ENCODE measurements at places on chromosomes 4 and X.
A peak's percentile ranks its signal among the peaks of the same experiment; 100 is the strongest.

- DNase-seq: no peak
Measured at GRCh38 chr4:93157986-93158385, 670.6 kb upstream of the ATOH1 start.

GRCh38 chr4:144202081-144202480 is 61.6 kb upstream of the GYPA start:
- DNase-seq: no peak

GRCh38 chr4:23235628-23236390 is 543.1 kb downstream of the GBA3 start:
- DNase-seq: no peak

DNA sequence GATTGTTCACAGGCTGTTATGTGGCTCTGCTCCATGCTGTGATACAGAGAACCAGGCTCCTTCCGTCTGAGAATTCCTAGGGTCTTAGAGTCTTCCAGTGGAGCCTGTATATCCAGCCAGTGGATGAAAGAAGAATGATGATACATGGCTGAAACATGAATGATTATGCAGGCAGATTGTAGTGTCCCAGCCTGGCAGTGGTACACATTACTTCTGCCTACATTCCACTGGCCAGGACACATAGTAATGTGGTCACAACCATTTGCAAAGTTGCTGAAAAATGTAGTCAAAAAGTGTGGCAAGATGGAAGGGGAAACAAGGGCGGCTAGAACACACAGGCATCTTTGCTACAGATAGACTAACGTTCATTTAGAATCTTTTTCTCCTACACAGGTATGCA is 4.5 kb upstream of the GBA3 start:
- DNase-seq: no peak

DNA sequence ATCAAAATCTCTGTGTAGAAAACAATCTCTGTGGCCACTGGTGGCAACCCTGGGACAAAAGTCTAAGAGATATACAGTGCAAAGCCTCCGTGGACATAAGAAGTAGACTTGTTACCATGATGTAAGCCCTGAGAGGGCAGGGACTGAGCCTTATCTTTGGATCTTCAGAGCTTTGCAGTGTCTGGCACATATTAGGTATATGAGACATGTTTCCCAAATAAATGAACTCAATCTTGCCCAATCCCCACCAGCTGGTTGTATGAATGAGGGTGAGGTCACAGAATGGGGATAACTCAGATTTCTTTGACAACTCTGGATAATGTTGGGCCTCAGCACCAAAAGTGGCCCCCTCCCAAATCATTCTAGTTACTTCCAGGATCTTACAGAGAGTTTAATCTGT is 511.4 kb upstream of the DIPK2B start:
- DNase-seq: no peak

DNA sequence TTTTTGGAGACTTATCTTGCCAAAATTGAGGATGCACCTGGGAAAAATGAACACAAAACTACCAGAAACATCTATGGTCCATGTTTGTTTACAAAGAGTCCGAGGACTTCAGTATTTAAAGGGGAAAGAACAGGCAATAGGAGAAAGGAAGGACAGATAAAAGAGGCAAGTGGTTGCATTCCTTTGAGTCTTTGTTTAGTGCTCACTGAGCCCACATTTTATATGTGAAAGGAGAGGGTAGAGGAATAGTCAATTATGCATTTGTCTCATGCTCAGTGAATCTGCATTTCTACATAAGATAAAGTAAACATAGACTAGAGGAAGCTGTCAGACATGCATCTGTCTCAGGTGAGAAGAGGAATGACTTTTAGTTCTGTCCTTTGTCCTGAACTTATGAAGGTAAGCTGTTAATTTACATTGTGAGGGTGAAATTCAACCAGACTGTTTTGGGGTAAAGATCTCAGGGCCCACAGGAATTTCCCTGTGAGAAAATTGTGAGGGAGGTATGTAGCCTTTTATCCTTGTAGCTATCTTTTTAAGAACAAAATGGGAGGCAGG is 4.5 kb downstream of the DMP1 start:
- no peak for DNase-seq

DNA sequence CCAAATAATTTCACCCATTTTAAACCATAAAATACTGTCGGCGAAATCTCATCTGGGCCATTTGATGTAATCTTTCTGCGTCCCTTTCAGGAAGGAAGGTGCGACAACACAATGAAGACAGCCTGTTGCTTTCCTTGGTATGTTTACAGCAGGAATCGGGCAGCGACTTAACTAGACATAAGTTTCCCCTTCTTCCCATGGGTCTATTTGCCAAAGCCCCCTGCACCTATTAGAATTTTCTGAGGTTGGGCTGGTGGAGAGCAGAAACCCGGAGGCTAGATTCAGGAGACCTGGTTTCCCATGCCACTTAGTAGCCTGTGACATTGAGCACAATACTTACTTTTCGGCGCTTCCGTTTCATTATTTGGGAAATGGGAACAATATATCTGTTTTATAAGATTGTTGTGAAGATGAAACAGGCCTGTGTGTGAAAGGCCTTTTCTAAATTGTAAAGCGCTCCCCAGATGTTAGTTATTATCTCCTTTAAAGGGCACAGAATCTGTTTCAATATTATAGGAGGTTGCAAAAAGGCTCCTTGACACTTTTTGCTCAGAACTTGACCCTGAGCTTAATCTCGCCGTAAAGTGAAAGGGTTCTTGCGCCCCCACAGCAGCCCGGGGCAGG is 552 bp upstream of the AFF1 start:
- peak; percentile 29 for DNase-seq

DNA sequence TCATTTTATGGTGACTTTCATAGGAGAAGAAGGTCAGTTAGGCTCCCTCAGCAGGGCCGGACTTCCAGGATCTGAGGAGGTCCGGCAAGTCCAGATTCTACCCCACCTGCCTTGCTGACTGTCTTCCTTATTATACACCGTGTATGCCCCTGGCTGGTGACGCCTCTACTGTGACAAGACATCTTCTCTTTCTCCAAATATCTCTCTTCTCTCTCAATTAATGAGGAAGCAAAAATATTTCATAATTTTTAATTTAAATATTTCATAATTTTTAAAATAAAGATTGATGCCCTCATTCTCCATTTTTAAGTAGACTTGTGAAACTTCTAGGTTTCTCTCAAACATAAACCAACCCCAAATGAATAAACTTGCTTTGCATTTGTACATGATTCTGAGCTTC is 202.5 kb downstream of the NSUN7 start:
- DNase-seq: no peak

DNA sequence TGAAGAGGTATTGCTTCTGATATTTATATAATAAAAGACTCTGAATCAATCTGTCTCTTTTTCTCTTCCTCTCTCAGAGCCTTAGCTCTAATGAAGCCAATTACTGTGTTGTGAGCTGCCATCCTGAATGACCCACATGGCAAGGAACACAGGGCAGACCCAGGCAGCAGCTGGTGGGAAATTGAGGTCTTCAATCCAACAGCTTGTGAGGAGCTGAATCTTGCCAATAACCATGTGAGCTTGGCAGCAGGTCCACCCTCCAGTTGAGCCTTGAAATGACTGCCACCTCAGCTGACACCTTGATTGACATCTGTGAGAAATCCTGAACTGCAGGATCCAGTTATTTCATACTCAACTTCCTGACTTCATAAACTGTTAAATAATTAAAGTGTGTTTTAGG is 149.4 kb downstream of the NDST4 start:
- DNase-seq: no peak

- DNase-seq: no peak
Measured at GRCh38 chr4:113673450-113673849, 88.1 kb downstream of the CAMK2D start.

DNA sequence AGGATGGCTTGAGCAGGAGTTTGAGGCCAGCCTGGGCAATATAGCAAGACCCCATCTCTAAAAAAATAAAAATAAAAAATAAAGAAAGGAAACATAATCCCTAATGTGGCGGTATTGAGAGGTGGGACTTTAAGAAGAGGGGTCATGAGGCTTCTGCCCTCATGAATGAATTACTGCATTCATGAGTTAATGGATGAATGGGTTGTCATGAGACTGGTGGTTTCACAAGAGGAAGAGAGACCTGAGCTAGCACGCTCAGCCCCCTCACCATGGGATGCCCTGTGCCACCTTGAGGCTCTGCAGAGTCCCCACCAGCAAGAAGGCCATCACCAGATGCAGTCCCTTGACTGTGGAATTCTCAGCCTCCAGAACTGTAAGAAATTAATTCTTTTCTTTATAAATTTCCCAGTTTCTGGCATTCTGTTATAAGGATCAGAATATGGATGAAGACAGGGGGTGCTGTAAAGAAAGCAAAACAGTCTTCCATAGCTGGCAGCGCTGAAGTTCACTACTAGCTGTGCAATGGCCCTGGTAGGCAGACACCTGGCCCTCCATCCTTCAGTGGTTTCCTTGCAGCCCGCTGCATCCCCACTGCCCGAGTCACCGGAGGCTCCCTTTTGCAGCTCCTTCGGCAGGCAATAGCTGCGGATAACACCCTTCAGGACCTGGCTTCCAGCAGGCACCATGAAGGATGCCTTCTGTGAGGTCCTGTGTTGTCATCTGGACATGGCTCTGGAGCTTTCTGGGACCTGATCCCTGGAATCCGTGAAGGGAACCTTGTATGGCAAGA is 44.8 kb upstream of the NSG1 start:
- no peak for DNase-seq

DNA sequence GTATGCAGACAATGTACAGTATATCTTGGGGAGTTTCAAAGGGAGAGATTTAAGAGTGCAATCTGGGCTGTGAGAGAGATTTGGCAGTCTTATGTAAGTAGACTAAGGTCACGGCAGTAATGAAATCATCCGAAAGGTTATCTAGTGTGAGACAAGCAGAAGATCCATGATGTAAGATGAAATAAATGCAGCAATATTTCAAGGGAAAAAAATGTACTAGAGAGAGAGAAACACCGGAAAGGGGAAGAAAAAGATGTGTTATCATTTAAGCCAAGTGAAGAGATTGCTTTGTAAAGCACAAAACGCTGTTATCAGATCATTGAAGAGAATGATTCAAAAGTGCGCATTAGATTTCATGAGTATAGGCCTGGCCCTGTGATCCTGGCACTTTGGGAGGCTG is 88.4 kb upstream of the GUCY1A1 start:
- no peak for DNase-seq

DNA sequence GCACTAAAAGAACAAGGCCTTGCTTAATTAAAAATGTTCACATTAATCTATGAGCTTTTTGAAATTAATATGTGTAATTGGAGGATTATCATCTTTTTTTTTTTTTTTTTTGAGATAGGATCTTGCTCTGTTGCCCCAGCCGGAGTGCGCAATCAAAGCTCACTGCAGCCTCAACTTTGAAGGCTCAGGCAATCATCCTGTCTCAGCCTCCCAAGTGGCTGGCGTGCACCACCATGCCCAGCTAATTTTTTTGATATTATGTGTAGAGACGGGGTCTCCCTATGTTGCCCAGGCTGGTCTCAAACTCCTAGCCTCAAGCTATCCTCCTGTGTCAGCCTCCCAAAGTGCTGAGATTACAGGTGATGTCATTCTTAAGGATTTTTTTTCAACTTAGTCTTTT is 20.0 kb downstream of the PRPS1 start:
- DNase-seq: no peak

DNA sequence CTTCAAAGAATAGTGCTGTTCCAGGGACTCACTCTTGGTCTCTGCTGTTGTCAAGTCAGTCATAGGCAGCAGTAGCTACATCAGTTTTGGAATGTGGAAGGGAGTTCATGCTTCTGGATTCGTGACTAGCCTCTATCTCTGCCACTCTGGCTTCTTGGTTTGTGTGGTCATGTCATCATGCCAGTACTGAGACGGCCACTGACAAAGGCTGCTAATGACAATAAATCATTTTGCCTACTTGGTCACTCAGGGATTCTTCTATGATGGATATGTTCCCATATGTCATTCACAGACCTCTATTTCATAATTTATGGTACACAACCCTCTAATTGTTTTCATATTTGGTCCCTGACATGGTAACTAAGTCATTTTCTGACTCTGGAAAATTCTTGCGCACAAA is 450.8 kb upstream of the BOD1L1 start:
- DNase-seq: no peak

GRCh38 chrX:16671005-16671404 is 21.0 kb downstream of the S100G start:
- peak; percentile 30 for DNase-seq
